NCI-H146 (cell line): ENCODE measurements at places on chromosomes 3 and 15.
A peak's percentile ranks its signal among the peaks of the same experiment; 100 is the strongest.

DNA sequence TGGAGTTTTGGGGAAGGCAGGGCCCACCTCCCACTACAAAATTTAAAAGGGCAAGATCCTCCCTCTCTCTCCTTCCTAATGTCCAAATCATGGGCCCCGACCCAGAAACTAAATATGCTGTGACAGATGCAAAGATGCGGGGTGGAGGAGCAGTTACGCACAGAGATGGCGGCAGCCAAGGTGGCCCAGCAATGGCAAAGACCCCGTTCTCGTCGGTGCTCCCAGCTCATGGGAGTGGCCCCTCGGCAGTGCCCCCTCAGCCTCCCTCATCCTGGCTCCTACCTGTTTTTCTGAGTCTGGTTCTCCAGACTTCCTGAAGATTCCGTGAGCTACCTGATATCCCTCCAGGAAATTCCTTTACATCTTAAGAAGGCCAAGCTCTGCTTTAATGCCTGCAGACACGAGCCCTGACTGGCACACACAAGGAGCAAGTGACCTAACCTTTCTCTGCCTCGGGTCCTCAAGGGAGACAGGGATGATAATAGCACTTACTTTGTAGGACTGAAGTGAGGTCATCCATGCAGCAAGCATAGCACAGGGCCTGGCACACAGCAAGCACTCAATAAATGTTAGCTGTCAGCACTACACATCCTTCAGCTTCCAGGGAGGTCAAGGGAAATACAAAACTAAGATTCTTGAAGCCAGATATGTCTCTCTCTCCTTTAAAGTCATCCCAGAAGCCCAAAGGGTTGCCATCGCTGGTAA is 103.5 kb downstream of the LSM3 start:
- no peak for DNase-seq

- DNase-seq: peak; percentile 96
Observed at GRCh38 chr3:117355566-117355965, 646.0 kb downstream of the TUSC7 start.

GRCh38 chr3:53073553-53074365 is 27.9 kb upstream of the SFMBT1 start:
- no peak for DNase-seq

GRCh38 chr3:197593046-197593380 is 37.2 kb upstream of the BDH1 start:
- DNase-seq: no peak

DNA sequence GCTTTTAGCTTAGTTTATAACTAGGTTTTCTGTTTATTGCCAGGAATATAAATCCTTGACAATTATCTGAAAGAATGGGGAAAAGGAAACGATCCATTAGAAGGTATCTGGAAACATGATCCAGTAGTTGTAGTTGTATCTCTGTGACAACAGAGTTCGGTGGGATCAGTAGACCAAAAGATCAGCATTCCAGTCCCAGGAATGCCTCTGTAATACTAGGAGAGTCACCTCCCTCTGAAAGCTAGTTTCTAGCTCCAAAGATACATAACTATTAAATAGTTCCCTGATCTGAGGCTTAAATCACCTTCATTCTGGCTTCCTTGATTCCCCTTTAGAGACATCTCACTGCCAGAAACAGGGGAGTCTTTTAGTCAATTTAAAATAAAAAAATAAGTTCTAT is 34.1 kb downstream of the MB21D2 start:
- DNase-seq: no peak

- DNase-seq: no peak
Observed at GRCh38 chr3:12288182-12289129, at the start of gene PPARG. Gene PPARG, plus strand, starts transcription at chr3:12289070. Its CDS starts 90,642 bp downstream, at chr3:12379712.

DNA sequence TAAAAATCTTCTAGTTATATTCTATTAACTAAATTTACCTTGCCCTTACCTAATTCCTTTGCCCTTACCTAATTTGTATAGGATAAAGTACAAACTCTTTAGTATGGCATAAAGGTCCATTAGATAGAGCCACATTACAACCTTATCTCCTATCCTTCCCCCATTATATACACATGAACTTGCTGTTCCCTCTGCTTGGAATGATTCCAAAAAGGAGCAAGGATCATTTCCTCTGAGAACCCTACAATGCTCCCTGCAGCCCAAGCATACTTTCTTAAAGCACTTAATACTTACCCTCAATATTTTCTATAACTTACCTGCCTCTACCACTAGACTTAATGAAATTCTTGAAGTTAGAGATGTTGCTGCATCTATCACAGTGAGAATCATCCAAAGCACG is 118.9 kb upstream of the CCDC54 start:
- no peak for DNase-seq

DNA sequence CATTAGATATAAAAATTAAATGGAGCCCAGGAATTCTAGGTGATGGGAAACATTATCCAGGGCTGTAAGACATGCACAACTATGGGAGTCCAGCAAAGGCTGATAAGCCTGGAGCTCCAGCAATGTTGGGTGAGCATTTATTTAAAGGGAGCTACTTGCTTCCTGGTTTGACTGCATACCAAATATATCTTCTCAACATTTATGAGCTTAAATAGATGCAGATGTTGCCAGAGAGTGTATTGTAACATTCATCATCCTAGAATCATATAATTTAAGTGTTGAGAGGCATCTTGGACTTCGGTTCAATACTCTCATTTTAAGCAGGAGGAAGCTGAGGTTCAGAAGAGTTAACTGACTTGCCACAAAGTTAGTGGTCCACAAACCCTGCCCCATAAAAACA is 12.2 kb upstream of the POLR2M start:
- DNase-seq: no peak

- no peak for DNase-seq
Observed at GRCh38 chr3:123499322-123499721, 50.4 kb upstream of the ADCY5 start.

- DNase-seq: peak; percentile 37
Observed at GRCh38 chr3:138950006-138950644, 3.1 kb downstream of the FOXL2NB start.

GRCh38 chr3:6439226-6439625 is 421.7 kb upstream of the GRM7 start:
- no peak for DNase-seq

- no peak for DNase-seq
Observed at GRCh38 chr3:14157951-14158350, 20.4 kb downstream of the XPC start.

GRCh38 chr15:72375501-72375845 is 341 bp downstream of the HEXA start:
- peak; percentile 47 for DNase-seq

- no peak for DNase-seq
Observed at GRCh38 chr3:42489116-42489936, 13.1 kb upstream of the VIPR1 start.

DNA sequence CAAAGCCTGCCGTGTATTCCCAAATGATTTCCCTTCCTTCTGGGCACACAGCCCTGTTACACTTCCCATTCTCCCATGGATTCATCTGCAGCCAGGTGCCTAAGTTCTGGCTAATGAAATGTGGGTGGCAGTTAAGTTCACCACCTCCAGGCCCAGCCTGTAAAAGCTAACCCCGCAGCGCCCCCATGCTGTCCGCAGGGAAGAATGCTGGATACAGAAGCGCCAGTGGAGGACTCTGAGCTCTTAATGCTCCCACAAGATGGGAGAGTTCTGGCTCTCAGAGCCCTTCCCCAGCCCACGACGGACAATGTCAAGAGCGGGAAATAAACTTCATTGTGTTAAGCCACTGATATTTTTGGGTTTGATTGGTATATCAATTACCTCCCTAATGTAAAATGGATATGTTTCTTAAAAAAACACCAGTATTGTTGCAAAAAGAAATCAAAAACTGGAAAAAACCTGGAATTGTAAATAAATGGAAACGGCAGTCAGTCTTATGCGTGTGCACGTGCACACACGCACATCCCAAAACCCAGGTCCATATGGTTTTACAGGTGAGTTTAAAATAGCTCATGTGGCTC is 37.7 kb upstream of the FGD5 start:
- peak; percentile 68 for DNase-seq

- DNase-seq: no peak
Observed at GRCh38 chr15:73985101-73985873, 6.8 kb downstream of the STOML1 start.

DNA sequence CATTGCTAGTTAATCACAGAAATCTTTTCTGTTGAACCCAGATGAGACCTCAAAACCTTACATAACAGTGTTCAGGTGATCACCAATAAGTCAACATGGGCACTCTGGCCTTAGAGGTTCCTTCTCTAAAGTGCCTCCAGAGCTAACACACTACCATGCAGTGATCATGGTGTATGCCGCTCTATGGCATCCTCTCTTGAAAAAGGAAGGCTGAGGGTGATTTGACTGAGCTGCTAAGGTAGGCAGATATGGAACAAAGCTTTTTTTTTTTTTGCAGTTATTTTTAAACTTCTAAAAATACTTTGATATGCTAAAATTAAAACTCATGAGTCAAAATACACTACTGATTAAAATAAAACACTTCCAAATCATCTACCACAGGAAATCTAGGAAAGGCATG is 46.0 kb downstream of the IGF2BP2 start:
- DNase-seq: no peak

DNA sequence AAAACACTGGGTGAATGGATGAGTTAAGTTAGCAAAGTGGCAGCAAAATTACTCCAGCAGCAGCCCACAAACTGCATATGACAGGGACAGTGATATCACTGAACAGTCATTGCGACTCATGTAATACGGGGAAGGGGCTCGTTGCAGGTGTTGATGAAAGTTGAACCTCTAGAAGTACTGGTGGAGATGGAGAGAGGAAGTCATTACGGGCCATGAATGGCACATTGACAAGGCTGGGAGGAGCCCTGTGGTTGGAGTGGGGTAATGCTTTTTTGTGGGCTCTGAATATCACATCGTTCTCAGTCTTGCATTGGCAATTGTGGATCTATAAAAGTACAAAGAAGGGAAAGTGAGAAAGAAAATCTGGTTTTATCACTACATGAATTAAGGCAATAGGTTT is 278.1 kb downstream of the ZPLD1 start:
- DNase-seq: no peak

DNA sequence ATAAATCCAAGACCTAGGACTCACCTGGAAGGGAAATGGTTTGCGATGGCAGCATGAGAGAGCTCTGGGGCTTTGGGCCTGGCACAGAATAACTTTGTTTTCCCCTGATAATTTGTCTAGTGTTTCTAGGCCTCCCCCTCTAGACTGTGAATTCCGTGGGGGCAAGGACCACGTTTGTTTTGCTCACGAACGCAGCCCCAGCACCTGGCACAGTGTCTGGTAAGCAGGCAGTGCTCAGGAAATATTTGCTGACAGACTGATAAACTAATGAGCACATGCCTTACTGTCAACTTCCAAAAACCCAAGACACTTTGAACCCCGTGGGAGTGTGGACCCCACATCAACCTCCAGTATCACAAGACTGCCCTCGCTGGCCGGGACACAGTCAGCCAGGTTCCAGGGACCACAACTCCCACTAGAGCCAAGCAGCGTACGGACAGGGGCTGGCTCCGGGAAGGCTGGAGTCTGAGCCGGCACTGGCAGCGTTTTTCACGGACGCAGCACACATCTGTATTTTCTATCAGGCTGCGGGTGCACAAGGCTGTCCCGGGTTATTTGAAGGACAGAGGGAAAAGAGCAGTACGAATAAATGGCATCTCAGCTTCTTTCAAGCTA is 146.5 kb downstream of the XXYLT1 start:
- DNase-seq: no peak

DNA sequence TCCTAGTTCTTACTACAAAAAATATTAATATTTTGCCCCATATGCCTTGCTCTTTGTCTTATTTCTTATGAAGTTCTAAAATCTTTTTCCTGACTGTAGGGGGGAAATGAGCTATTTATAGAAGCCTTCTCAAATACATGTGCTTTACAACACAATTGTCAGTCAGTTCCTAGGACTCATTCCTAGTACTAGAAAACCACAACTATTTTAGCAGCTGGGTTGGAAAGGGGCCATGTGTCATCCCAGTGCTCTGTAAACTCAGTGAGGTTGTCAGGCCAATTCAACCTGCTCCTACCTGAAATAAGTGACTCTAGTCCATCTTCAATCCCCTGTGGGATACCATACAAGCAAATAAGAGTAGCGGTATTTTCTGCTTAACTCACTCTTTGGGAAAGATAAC is 153.8 kb downstream of the ULK4 start:
- DNase-seq: no peak

- DNase-seq: no peak
Observed at GRCh38 chr15:66098022-66098363, 155.6 kb downstream of the MEGF11 start.

DNA sequence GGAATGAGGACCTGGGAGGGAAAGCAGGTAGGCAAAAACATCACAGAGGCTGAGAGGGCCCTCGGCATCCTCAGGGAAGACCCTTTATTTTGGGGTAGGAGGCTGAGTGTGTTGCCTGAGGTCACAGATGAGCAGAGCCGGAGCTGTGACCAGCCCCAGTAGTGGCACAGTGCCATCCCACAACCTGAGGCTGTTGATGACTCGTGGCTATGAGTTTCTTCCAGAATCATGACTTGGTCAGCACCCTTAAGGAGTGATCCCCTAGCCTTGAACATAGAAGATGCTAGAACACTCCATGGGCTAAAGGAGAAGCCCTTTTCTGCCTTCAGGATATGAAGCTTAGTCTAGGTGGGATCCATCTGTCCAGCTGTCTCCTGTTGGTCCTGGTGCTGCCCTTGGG is 19.5 kb upstream of the CXCR6 start:
- no peak for DNase-seq

DNA sequence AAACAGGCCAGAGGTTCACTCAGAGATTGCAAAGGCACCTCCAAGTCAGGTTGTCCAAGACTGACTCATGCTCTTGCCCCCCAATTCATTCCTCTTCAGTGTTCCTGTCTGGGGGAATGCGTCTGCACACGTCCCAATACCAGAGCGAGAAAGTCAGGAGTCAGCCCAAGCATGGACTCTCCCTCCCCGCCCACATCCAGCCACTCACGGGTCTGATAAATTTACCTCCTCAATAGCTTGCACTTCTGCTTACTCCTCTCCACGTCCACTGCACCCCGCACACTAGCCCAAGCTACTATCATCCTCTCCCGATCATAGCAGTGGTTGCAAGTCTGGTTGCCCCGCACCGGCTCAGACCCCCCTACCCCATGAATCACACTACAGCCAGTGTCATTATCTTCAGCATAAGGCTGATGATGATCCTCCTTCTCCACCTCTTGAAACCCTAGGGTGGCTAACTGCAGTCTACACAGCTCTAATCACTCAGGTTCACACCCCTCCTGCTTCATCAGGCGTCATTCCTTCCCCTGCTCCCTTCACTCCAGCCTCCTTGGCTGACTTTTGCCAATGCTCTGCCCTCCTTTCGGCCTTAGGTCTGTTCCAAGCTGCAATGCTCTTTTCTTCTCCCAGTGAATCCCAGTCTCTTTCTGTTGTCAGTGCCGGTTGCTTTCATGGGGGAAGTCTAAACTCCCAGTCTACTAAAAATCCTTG is 27.6 kb upstream of the MYO1E start:
- DNase-seq: no peak

DNA sequence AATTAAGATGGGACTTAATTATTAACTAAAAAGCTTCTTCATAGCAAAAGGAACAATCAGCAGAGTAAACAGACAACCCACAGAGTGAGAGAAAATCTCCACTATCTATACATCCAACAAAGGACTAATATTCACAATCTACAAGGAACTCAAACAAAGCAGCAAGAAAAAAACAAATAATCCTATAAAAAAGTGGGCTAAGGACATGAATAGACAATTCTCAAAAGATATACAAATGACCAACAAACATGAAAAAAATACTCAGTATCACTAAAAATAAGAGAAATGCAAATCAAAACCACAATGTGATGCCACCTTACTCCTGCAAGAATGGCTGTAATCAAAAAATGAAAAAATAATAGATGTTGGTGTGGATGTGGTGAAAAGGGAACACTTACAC is 103.3 kb downstream of the TBL1XR1 start:
- no peak for DNase-seq
